ENCODE measurements at places on chromosomes 2 and 18.

- DNase-seq, result no peak
Measured at GRCh38 chr2:237297421-237298150, 116.4 kb downstream of the COL6A3 start.

DNA sequence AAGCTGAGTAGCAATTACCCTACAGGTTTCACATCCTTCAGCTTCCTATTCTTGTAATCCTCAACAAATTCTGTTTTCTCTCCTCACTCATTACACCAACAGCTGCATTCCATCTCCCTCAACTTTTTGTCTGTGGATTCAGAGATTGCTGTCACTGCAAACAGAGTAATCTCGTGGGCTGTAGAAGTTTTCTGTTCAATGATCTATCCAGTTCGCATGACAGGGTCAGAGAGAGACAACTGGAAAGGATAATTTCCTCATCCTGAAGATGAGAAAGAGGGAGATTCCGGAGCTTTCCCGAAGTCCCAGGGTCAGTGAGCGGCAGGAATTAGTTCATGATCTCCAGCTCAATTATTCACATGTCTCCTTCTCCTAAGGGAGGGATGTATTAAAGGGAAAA lies 75.7 kb downstream of the MYO5B start:
- no peak for DNase-seq

- no peak for DNase-seq
Measured at GRCh38 chr18:50428531-50429206, 53.8 kb downstream of the SKA1 start.

DNA sequence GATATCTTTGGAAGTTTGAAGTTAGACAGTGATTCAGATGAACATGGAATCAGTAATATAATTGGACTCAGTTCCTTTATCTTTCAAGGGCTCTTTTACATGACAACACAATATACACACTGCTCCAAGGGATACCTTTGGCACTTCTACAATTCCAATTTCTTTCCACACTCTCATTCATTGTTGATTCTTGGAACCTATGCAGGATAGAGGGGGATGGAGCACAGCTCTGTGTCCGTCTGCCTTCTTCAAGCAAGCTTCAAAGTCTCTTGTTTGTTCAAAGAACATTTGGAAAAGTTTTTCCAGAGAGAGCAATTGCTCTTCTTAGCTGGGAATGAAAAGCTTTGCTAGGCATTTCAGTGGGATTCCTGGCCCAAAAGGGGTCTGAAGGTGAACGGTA lies 276.2 kb upstream of the ZEB2 start:
- DNase-seq, result no peak

GRCh38 chr2:222977121-222977520 lies 74.9 kb upstream of the KCNE4 start:
- DNase-seq, result no peak

DNA sequence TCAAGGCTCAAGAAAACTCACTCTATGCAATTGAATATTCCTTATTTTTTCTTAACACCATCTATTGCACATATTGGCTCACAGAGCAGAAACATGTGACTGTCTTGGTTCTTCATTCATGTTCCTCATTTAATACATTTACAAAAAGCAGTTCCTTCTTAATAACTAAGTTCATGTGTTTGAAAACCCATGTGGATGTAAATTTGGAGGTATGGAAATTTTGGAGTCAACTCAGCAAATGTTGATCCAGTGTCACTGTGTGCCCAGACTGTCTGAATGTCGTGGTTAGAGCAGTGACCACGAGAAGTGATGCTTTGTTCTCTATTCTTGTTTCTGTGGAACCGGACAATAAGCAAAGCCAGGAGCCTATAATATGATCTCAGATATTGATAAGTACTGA lies 299.1 kb downstream of the SETBP1 start:
- DNase-seq, result no peak

DNA sequence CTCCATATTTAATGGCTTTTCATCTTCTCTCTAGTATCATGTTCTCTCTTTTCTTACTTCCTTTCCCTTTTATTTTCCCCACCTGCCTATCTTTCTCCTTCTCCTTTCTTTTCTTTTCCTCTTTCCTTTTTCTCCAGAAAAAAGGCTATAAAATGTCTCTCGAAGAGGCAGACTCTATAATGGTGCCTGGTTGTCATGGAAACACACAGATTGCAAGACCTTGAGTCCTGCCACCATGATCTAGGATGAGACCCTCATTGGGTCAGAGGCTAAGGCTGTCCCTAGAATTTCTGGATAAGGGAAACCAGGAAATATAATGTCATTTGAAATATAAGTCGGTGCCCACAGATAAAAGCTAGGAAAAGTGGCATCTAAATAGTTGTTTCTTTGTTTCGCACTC lies 36.5 kb upstream of the LHCGR start:
- no peak for DNase-seq

- DNase-seq, result no peak
Measured at GRCh38 chr2:625415-626333, 51.5 kb downstream of the TMEM18 start.

DNA sequence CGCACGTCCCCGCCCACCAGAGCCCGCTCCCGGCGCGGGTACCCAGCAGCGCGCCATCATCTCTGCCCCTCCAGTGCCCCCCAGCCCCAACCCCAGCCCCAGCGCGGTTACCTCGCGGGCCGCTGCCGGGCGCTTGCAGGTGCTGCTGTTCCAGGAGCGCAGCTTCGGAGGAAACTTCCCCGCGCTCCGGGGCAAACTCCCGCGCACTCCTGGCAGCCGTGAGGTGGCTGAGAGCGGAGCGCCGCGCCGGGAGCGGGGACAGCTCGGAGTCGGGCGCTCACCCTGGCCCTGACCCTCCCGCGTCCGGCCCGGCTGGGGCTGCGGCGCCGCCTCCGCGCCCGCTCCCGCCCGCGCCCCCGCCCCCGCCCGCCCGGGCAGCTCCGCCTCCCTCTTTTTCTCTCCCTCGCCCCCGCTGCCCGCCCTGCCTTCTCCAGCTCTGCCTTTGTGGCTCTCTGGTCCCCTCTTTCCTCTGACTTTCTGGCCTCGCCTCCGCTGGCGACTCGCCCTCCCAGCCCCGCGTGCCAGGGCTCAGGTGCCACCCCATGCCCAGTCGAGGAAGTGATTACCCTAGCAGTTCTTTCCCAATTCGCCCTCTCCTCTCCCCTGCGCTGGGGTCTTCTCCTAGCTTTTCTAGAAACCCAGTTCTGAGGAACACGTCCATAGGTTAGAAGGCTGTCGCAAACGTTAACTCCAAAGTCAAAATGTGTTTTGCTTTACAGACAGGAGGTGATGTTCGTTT lies at the start of gene CHST9:
Gene CHST9 (minus strand): TSS at position 284 of the 739 bp plus-strand sequence. CDS start 42,499 bp downstream, outside the sequence.
- no peak for DNase-seq

DNA sequence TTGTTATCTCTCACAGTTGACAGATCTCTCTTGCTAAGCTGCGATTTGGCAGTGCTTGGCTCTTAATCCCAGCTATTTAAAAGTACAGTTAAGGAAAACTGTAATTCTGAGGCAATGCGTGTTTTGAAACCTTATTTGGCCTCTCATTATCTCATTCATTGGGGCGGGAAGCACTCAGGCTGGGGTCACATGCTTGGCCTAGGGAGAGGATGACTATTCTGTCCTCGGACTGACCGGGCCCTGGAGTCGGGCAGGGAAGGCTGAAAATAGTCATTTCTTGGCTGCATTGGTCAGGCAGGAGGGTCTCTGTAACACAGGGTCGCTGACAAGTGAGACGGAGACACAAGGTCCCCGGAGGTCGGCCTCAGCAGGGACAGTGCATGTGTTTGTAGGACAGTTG lies 20.2 kb upstream of the EMILIN2 start:
- no peak for DNase-seq

DNA sequence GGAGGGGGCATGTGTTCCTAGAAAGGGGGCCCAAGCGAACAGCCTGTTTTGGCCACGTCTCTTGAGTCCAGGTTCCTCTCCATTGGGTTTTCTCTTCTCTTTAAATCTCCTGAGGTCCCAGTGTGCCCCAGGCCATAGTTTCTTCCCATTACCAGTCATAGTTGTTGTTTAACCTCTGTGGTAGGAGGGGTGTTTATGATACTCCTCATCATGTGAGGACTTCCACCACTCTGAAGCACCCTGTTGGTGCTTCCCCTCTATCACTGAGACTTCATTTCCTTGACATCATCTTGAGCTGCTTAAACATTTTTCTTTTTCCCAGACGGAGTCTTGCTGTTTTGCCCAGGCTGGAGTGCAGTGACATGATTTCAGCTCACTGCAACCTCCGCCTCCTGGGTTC lies 45.9 kb downstream of the WIPF1 start:
- DNase-seq, result no peak

DNA sequence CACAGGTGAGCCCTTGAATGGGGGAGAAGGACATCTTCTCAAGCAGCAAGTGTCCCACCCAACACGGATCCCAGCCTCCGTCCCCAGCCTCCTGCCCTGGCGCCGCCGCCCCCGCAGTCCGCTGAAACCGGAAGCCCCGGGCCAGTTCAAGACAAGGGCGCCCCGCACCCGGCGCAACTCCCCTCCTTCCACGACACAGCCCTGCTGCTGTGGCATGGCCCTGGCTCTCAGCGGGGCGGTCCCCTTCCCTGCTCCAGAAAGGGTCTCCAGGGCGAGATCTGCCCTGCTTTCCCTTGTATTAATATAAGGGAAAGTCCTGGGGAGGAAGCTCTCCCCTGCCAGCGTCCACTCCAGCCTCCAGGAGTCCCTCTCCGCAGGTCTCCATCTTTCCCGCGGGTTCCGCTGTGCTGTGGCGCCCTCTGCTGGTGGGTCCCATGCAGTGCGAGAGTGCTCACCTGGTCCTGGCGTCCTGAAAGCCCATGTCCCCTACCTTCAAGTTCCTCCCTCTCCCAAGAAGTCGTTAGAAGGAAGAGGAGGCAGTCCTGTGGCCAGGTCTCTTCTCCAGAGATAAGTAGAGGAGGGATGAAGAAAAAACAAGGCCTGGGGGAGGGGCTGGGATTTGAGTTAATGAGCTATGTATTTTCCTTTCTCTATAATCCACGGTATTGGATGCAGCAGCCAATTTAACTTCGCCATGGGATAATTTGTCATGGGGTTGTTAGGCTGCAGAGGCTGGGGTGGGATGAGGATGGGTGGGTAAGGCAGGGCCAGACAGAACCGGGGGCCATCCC lies 176.0 kb downstream of the SMAD2 start:
- peak; percentile 17 for DNase-seq

- DNase-seq, result peak; percentile 95
Measured at GRCh38 chr2:233974530-233975071, 57.4 kb downstream of the TRPM8 start.

DNA sequence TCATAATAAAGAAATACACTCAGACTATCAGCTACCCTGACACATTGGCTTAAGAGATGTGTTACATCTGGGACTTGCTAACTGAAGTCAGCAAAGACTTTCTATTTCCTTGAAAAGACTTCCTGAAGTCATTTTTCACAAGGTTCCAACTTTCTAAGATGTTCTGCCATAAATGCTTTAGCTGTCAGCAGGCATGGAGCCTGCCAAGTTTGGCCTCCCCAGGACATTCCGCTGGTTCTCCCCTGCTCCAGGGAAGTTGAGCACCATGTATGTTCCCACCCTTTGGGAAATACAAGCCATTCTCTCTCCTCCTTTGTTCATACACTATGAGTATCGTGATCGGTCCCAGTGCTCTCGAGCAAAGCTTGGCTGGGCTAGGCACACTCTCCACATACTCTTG lies 202.7 kb upstream of the CCDC68 start:
- DNase-seq, result no peak

DNA sequence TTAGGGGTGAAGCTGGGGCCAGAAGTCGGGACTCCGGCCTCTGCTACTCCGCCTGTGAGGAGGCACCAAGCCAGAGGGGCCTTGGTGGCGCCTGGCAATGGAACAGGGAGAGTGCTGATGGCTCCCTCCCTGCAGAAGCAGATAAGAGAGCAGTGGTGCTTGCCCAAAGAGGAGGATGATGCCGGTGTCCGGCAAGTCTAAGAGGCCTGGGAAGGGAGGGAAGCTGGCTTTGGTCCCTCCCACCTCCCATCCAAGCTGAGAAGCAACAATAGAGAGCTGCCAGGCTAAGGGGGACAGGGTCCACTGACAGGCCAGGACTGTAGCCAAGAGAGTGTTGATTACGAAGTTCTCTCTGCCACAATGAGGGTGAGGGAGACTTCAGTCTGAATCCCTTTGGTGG lies 479.5 kb downstream of the TNS1 start:
- no peak for DNase-seq

- no peak for DNase-seq
Measured at GRCh38 chr2:134466141-134466540, 212.3 kb downstream of the MGAT5 start.

GRCh38 chr2:241019441-241020139 lies 21.2 kb downstream of the SNED1 start:
- DNase-seq, result no peak

DNA sequence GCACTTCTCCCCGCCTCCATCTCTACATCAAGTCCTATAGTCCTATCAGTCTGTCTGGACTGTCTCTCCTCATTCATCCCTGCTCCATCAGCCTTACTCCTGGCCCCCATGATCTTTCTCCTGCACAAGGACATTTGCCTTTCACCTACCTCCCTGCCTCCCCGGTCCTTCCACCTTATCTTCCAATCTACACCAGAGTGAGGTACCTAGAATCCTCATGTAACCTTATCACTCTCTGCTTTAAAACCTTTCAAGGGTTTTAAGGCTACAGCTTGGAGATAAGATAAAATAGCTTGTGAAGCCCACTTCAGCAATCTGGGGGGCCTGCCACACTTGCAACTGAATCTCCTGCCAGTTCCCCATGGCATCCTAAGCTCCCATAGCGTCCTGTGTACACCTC lies 12.8 kb downstream of the CDC42EP3 start:
- DNase-seq, result no peak

DNA sequence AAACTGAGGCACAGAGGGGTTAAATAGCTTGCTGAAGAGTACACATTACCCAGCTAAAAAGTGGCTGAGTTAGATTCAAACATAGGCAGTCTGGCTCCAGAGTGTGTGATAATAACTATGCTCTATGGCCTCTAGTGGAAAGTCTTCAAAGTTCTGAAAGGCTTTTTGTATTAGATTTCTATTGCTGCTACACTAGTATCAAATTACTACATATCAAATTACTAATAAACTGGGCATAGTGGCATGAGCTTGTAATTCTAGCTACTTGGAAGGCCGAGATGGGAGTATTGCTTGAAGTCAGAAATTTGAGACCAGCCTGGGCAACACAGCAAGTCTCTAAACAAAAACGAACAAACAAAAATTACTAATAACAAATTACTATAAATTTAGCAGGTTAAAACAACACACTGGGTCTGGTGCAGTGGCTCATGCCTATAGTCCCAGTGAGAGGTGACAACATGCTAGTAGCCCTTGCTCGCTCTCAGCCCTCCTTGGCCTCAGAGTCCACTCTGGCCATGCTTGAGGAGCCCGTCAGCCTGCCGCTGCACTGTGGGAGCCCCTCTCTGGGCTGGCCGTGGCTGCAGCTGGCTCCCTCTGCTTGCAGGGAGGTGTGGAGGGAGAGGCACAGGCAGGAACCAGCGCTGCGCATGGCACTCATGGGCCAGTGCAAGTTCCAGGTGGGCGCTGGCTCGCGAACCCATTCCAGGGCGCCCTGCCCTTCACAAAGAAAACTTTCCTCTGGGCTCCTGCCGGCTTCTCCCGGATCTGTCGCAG lies 38.2 kb upstream of the TWSG1 start:
- no peak for DNase-seq
